Karpas-422 (cell line): ENCODE measurements at places on chromosomes 16 and 17.

DNA sequence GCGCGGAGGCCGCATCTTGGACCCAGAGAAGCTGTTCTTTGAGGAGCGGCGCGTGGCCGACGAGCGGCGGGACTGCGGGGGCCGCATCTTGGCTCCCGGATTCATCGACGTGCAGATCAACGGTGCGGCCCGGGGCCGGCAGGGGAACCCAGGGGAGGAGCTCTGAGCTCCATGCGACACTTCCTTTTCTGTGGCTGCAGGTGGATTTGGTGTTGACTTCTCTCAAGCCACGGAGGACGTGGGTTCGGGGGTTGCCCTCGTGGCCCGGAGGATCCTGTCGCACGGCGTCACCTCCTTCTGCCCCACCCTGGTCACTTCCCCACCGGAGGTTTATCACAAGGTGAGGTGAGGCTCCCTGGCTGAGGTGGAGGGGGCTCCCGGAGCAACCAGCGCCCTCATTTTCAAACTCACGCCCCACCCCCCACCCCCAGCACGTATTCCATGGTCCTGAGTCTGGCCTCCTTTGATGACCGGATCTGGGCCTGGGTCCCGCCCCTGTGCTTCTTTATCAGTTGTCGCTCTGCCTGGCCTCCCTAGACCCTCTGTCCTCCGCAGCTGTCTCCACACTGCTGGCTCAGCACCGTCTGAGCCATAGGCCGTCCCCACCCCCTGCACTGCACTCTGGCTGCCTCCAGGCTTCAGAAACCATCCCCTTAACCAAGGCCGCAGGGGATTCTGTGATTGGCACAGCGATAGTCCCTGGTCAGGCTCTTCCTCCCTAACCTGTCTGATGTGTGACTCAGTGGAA lies 787 bp downstream of the AMDHD2 start:
- DNase-seq: peak; percentile 78

- DNase-seq: peak; percentile 63
Observed at GRCh38 chr16:84598360-84598759, 19.5 kb downstream of the COTL1 start.

DNA sequence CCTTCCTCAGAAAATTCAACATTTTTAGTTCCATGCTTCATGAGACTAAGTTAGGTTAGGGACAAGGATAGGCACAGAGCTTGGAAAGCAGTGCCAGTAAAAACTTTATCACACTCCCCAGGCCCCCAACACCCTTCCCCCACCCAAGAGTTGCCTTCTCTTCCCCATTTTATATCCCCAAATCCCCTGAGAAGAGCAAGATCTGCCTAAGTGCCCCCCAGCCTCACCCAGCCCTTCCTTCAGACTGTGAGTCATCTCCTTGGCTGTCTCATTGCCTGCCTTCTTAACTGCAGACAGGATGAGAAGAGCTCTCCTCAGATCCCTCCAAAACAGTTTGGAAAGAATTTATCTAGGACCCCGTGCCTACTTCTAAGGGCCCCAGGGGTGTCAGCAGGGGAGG lies 55.8 kb downstream of the NEUROD2 start:
- peak; percentile 60 for DNase-seq

- DNase-seq: peak; percentile 91
Observed at GRCh38 chr17:63950940-63951907, 19.1 kb upstream of the CD79B start.

- no peak for DNase-seq
Observed at GRCh38 chr16:72992142-72992601, 55.8 kb downstream of the ZFHX3 start.

- DNase-seq: no peak
Observed at GRCh38 chr16:67114793-67115192, 5.1 kb downstream of the PHAF1 start.

DNA sequence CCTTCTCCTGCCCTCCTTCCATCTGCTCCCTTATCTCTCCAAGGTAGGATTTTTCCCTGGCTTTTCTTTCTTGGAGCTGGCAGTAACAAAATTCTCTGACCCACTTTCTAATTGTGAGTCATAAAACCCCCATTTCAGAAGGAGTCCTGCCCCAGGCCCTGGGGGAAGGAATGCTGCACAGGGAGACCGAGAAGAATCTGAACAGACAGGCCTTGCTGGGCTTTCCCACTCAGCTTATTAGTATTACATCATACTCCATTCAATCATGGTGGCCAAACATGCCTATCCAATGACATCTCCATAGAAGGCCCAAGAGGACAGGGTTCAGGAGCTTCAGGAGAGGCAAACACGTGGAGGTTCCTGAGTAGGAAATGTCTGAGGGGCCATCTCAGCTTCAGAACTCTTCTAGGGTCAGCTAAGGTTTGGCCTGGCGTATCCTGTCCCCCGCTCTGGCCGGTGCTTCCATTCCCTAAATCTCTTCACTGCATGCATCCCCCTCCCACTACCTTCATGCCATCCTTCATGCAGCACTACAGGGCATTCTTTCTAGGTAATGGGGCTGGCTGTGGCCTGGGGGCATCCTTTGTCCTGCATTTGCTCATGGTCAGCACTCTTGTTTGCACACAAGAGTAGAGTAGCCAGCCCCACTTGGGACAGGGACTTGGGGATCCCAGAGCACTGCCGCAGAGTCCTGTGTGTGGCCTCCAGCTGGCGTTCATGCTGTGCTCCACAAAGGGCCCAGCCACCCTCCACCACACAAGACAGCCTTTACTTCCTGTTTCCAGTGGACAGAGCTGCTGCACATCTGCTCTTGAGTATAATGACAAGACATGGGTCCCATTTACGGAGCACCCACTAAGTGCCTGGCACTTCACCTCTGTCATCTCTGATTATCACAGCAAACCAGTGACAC lies 8.2 kb downstream of the SLC6A2 start:
- DNase-seq: peak; percentile 49

DNA sequence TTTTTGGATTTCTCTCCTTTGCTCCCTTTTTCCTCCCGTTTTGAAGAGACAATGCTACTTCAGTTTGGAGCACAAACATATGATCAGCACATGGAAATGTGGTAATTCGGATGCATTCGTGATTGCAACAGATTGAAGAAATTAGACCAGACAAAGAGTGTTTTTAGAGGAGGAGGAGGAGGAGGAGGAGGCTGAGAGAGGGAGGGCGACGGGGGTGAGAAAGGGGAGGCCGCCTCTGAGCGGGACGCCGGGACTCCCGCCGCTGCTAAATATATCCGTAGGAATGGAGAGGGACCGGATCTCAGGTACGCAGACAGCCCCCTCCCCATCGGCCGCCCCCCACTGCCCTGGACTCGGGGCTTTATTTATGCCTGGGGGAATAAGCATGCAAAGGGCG lies 179.3 kb downstream of the SEC14L1 start:
- DNase-seq: no peak

GRCh38 chr16:3541527-3542155 lies 35.6 kb downstream of the NLRC3 start:
- DNase-seq: no peak

DNA sequence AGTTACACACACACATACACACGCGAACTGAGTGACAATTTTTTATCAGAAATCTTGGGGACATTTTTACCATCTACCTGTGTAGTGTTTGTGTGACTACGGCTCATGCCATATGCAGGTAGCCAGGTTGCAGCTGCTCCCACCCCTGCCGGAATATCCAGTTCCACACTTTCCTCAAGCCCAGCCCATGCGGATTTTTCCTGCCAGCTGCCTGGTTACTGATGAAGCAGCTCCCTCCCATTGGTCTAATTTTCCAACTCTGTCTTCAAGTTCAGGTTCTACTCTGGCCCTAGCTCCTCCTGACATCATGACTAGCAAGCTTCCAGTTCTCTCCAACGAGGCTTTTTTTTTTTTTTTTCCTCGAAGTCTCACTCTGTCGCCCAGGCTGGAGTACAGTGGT lies 4.8 kb downstream of the GSG1L2 start:
- no peak for DNase-seq

DNA sequence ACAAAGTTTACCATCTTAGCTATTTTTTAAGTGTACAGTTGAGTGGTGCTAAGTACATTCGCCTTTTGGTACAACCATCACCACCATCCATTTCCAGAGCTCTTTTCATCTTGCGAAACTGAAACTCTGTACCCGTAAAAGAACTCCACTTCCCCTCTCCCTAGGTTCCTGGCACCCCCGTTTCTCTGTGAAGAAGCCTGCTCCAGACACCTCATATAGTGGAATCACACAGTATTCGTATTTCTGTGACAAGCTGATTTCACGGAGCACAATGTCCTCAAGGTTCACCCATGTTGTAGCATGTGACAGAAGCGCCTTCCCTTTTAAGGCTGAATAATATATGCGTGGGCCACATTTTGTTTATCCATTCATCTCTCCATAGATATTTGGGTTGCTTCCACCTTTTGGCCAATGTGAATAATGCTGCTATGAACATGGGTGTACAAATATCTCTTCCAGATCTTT lies 54.2 kb upstream of the MAP3K14 start:
- no peak for DNase-seq

DNA sequence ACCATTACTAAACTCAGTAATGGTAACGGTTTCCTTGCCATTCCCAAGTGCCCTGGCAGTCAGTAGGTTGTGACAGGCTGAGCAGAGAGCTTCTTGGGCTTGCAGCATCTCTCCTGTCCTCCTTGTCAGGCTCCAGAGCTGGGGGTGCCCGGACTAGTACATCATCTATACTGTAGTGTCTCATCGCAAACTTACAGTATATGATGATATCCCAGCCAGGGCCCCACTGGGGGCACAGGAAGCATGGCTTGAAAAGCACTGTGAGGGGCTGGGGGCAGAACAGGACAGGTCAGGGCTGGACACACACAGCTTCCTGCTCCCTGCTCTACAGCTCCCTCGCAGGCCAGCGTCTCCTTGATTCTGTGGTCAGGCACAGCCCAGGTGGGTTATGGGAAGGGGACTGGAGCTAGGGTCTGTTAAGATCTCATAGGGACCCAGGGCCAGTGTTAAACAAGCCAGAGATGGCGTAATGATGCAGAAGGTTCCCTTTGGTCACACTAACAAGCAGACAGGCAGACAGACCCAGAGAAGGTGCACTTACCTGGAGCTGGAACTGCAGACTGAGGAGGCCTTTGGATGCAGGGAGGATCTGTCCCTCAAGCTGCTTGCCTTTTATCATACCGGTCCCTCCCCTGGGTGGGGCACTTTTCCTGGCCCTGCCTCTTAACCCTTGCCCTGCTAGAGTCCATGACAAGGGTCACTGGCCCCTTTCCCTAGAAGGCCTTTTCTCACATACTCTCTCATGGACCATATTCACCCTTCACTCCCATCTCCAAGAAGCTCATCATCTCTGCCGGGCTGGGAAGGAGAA lies 6.8 kb downstream of the ERAL1 start:
- DNase-seq: no peak

DNA sequence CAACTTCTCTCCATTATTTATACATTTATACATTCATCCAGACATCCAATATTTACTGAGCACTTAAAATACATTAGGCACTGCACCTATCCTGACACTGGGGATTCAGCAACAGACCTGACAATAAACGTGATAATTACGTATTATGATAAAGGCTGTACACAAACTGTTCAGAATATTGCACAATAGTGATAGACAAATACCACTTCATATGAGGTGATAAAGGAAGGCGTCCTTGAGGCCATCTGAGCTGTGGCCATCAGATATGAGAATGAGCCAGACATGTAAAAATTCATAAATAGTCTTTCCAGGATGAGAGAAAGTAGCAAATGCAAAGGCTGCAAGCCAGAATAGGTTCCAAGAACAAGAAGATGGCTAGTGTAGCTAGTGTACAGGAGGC lies 8.6 kb downstream of the USP32 start:
- no peak for DNase-seq

DNA sequence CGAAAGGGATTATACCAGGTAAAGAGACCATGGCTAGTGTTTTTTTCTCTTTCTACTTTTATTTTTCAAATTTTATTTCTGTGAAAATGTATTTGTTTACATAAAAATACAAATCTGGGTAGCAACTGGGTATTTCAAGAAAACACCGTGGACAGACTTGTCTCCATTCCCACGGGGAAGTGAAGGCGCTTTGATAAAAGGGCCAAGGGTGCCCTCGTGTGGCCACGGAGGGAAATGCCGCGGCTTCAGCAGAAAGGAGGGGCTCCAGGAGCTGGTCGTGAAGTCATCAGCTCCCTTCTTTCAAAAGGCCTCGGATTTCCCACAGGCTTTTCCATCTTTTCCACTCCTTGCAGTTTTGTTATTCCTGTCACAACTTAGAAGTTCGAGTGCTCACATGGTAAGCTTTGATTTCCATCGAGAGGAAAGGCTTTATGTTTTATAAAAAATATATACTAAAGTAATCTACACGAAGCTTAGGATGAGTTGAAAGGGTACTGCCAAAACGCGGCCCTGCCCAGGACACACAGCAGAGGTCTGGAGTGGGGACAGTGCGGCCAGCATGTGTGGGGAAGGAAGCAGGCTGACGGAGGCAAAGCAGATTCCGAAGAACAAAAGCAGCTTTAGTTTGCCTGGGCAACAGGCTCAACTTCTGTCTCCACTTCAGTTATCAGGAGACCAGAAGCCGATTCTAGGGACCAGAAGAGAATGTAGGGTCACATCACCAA lies 15.3 kb upstream of the MNT start:
- peak; percentile 94 for DNase-seq

DNA sequence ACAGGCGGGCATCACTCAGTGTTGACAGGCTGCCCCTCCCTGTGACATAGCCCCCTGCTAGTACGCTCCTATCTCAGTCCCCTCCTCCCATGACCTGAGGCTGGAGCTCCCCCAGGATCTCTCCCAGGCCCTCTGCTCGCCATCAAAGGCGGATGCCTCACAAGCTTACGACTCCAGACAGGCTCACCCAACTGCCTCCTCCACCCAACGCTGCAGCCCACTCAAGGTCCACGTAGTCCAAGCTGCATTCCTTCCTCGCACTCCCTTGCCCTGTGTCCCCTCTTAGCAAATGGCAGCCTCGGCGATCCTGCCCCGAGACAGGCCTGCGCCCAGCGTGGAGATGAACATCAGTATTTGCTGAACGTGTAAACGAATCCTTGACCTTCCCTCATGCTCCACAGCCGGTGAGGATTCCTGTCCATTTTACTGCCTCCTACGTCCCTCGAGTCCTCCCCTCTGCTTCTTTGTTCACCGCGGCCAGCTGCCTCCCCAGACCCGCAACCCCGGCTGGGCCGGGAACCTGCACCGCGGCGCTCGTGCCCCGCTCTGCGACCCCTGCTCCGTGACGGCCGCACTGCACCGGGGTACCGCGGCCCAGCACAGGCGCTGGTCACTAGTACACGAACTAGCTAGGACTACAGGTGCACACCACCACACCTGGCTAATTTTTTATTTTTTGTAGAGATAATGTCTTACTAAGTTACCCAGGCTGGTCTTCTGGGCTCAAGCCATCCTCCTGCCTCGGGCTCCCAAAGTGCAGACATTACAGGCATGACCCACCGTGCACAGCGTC lies 838 bp upstream of the TMEM97 start:
- DNase-seq: peak; percentile 72

DNA sequence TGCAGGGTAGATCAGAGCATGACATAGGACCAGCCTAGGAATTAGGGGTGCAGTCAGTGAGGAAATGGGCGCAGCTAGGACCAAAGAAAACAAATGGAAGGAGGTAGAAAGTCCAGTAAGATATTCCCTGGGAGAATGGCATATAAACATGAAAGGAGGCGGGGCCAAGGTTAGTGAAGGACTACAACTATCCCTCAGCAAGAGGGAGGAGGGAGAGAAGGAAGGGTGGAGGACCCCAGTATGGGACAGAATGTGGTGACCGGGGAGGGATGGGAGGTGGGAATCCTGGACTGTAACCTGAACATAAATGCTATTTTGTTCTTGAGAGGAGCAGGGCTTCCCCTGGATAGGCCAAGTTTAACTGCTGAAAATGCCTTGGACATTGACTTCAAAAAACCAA lies 22.8 kb downstream of the ITGB3 start:
- DNase-seq: no peak
